ENCODE measurements at places on chromosomes 12 and 14.
A peak's percentile ranks its signal among the peaks of the same experiment; 100 is the strongest.

DNA sequence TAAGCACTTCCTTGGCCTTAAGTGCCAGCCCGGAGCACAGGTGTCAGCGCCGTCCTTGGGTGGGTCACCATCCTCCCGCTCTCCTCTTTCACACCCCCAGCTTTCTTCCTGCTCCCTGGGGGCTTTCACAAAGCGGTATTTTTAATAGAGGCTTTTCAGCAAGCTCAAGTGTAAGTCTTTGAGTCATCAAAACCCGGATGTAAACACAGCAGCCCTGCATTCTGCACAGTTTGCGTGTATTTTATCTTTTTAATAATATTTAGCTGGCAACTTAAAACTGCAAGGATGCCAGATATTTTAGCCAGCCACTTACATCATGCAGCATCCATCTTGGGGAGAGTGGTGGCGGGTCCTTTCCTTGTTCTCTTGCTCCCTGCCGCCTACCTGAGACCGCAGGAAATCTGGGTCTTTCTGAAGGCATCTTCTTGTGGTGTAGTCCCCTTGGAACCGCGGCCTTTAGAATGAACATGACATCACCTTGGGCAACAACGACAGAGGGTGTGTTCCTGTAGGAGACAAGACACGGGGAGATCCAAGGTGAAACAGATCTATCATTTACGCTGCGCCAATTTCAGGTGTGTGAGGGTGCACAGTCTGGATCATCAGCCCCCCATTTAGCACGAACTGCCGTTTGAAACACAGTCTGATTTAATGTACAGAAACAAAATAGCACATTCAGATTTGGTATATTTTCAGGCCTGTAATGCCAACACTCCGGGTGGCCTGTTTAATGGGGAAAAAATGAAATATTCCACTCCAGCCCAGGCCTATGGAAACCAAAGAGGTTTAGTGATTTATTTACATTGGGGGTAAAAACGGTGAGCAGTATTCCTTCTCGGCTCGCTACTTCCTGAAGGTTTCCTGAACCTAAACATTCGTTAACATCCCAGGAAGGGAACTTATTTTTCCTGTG, 12.5 kb upstream of the IRF2BPL start:
- peak; percentile 50 for DNase-seq

DNA sequence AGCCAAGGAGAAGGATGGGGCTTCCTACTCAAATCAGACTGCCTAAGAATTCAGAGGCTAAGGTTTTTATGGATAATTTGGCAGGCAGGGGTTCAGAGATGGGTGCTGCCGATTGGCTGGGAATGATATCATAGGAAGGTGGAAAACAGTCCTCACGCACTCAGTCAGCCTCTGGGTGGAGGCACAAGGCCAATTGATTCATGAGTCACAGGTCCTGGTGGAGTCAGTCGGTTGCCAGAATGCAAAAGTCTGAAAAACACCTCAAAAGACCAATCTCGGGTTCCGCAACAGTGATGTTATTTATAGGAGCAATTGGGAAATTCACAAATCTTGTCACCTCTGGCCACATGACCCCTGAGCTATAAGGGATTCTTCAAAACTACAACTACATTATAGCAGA, 105.5 kb downstream of the GXYLT1 start:
- no peak for DNase-seq

DNA sequence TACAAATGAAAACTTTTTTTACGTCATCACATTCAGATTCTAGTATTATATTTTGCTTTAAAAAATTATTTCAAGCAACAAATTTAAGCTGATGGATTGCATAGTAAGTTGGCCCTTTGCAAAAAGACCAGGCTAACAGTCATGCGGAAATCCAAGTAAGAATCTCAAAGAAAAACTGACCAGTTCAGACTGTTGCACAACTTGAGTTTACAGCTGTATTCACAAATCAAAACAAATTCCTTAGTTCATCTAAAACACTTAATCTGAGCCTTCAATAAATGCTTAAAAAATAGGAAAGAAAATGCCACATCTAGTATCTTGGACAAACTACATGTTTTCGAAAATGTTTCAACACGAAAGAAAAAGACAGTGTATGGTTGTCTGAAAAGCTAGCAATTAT, 847 bp downstream of the CCDC59 start:
- no peak for DNase-seq

DNA sequence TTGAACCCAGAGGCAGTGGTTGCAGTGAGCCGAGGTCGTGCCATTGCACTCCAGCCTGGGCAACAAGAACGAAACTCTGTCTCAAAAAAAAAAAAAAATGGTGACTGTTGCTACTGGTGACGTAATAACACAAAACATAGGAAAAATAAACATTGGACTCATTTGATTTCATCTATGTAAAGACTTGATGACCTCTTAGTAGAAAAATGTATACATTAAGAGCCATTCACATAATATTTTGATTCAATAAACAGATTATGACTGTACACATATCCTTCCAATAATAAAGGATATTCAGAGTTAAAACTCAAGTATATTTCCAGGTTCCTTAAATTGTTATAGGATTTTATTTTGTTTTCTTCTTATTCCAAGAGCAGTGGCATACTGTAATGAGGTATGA, 65.7 kb upstream of the AEBP2 start:
- no peak for DNase-seq

DNA sequence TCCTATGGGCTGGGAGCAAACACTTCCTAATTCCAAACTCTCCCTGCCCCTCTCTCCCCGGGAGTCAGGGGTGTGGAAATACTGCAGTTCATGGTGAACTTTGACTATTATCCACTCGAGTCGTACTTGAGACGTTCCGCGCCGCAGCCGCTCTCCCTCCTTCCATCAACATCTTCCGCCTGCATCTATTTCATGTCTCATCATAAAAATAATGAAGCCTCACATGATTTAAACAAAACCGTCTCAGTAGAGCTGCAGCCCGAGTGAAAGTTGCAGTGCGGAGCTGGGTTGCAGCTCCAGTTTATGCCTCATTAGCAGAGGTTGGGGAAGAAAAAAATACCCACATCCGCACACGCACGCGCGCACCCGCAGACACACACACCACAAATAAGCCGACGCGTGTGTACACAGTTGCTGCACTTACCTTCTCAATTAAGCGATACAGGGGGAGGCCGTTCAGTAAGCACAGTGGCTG, 283 bp downstream of the LMO3 start:
- peak; percentile 28 for DNase-seq

- DNase-seq, result no peak
These were observed 130.3 kb downstream of the NDUFA12 start for GRCh38 chr12:94872971-94873733.

DNA sequence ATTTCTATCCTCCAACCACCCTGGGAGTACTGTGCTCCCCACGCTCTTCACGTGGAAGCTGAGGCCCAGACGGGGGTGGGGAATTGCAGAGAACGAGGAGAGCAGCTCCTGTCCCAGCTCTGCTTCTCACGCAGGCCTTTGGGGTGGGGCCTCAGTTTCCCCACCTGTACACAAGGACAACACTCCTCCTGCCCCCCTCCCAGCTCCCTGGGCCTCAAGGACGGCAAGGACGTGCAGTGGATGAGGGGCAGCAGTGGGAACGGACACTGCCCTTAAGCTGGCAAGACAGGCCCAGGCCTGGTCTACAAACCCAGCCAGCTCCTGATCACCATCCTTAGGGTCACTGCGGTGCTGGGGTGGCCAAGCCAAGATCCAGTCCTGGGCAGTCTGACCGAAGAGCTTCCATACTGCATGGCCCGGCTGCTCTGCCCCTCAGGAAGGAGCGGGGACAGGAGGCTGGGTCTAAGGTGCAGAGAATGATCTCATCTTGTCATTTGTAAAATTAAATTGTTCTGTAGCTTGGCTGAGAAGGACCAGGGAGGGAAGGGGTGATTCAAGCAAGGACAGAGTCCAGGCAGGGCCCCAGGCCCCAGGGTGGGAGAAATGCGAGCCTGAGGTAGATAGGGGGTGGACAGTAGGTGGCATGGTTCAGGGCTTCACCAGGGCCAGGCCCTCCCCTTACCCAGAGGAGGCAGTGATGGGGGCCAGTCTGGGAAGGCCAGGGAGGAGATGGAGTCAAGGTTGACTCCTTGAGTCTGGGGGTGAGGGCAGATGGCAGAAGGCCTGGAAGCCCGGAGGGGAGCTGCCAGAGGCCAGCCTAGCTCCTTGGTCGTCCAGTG, 1.3 kb upstream of the CLBA1 start:
- no peak for DNase-seq

- no peak for DNase-seq
These were observed 22.1 kb upstream of the ARID4A start for GRCh38 chr14:58276208-58276607.

GRCh38 chr12:81617915-81618314, 141.2 kb downstream of the PPFIA2 start:
- DNase-seq, result no peak

GRCh38 chr14:85241022-85241855, 288.7 kb upstream of the FLRT2 start:
- DNase-seq, result peak; percentile 70

GRCh38 chr14:100410056-100410565, 87.0 kb downstream of the SLC25A47 start:
- no peak for DNase-seq

GRCh38 chr12:68137335-68137830, 22.2 kb downstream of the IFNG start:
- no peak for DNase-seq

DNA sequence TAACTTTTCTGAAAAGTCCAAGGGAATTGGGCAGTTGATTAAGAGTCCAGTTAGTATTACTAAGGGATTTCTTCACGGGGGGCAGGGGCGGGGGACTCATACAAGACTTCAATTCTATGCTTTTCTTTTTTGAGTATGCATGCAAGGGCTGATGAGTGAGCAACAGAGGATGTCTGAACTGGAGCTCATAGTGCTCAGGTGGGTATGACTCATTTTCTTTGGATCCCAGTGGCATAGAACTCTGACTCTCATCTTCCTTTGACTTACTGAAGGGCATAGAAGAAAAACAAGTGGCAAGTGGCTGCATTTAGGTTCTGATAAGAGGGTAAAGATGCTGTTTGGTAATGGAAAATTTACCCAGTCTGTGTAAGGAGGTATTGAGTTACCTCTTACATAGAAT, 749.2 kb downstream of the NOVA1 start:
- no peak for DNase-seq

DNA sequence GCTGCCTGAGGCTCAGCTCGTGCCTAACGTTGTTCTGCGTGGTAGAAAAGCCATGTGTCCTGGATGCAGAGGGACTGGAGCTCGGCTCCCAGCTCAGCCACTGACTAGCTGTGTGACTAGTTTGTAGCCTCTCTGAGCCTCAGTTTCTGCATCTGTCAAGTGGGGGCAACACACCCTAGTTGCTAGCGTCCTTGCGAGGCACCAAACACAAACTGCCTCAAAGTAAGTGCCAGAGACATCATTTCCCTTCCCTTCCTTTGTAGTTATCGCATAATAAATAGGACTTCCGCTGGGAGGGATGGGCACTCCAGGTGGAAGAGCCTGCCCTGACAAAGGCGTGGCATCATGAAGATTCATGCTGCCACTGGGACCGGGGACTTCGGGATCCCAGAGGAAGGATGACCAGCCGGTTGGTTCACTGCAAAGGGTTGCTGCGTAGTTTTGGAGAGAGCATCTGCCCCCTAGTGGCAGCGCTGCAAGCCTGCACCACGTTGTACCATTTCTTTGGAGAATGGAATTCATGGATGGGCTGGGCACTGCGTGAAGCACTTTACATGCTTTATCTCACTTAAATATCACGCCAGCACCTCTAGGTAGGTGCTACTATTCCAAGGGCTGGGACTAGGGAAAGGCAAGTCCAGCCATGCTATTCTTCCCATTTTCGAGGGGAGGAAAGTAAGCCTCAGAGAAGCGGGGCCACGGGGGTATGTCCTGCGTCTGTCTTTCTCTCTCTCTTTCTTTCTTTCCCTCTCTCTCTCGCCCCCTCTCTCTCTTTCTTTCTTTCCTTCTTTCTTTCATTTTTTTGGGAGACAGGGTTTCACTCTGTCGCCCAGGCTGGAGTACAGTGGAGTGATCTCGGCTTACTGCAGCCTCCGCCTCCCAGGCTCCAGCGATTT, 4.6 kb downstream of the CCDC197 start:
- peak; percentile 72 for DNase-seq

DNA sequence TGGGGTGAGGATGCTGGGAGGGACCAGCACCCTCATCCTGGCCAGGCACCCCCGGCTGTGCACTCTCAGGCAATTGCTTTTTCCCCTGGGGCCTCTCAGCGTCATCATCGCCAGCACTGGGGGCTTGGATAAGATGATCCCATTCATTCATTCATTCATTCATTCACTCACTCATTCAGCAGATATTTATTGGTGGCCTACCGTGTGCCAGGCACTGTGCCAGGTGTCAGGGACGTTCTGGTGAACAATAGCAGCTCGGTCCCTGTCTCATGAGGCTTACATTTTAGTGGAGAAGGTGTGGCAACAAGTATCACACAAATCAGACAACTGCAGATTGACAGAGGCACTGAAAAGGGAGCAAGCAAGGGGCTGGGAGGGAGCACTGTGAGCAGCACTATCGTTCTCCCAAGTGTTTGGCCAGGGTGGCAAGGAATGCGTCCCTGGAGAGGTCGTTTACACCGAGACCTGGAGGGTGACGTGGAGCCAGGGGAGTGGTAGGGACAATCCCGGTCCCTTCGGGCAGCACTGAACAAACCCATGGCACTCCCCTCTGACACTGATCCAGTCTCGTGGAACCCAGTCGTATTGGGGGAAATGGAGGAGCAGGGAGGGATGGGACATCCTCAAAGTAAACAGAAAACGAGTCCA, 124.1 kb downstream of the PAPOLA start:
- DNase-seq, result peak; percentile 5

DNA sequence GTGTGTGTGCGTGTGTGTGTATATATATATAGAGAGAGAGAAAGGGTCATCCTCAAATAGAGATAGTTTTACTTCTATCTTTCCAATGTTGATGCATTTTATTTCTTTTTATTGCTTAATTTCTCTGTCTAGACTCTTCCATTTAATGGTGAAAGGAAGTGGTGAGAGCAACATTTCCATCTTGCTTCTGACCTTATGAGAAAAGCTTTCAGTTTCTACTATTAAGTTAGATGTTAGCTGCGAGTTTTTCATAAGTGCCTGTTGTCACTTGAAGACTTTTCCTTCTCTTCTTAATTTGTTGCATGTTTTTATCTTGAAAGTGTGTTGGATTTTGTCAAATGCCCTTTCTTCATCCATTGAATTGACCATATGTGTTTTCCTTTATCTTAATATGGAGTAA, 304.4 kb upstream of the FAR2 start:
- no peak for DNase-seq

DNA sequence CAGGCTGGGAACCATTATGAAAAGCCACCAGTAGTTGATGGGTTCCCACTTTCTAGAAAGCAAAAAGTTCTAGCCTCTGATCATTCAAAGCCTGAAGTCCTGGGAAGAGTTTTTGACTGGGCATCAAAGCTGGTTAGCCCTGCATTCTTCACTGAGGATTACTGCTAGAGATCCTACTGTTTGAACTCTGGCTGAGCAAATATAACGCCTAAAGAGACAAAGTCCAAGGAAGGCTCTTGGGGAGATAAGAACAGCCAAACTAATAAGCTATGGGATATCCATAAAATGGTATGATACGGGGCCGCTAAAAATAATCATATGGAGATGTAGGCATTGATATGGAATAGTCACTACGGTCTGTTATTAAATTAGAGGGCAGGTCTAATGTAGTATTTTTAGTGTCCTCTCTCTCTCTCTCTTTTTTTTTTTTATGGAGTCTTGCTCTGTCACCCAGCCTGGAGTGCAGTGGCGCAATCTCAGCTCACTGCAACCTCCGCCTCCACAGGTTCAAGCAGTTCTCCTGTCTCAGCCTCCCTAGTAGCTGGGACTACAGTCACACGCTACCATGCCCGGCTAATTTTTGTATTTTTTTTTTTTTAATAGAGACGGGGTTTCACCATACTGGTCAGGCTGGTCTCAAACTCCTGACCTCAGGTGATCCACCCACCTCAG, 35.5 kb downstream of the PLXNC1 start:
- DNase-seq, result no peak

Data from femur (tissue), 1 donor.